ENCODE measurements at places on chromosomes 11 and 22.

GRCh38 chr11:35127619-35128018, 11.4 kb upstream of the CD44 start:
- DNase-seq = no peak

- DNase-seq = no peak
These were observed 81.0 kb downstream of the TRMU start for GRCh38 chr22:46416520-46416871.

DNA sequence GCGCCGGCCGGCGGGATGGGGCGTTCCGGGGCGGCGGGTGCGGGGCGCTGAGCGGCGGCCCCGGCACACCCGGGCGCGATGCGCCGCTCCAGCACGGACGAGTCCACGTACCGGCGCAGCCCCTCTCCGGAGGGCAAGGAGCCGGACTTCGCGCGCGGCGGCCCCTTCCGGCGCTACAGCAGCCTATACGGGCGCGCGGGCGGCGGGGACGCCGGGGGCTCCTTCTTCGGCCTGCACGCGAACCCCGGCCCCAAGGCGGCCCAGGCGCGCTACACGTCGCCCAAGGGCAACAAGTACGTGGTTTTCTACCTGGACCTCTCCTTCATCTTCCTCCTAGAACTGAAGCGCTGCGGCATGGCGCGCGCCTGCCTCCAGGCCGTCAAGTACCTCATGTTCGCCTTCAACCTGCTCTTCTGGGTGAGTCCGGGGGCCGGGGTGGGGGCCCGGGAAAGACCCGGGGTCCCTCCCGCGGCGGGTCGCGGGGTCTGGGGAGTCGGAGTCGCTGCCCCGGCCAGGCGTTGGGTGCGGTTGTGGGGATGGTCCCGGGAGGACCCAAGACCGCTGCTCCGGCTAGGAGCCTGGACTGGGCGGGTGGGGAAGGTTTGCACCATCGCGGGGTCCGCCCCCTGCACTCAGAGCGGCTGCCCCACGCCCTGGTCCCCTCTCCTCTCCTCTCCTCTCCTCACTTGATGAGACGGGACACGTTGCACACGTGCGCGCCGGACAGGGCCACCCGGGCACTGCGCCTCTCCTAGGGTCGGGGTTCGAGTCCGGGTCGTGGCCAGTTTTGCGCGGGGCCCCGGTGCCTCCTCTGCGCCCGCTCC, 7.5 kb downstream of the TSPAN4 start:
- no peak for DNase-seq

- no peak for DNase-seq
These were observed 67.0 kb downstream of the ETS1 start for GRCh38 chr11:128520206-128520887.

- no peak for DNase-seq
These were observed 60.0 kb upstream of the HTATIP2 start for GRCh38 chr11:20303391-20303965.

DNA sequence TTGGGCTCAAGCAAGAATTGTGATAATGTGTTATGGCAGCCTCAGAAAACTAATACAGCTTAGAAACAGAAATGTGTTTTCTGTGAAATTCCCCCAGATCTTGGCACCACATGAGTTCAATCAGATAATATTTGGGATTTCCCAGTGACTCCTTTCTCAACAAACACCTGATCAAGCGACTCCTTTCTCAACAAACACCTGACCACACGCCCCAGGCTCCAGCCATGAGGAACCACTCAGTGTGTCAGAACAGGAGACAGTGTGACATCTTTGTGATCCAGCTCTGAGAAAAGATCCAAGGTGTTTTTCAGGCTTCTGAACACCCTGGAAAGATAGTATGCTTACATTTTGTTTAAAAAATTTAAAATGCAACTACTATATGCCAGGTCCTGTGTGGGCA, 1.9 kb upstream of the UVRAG start:
- no peak for DNase-seq

- DNase-seq = no peak
These were observed 77.0 kb upstream of the GRK3 start for GRCh38 chr22:25487508-25487907.

GRCh38 chr11:35237351-35237750, 98.4 kb downstream of the CD44 start:
- DNase-seq = no peak

DNA sequence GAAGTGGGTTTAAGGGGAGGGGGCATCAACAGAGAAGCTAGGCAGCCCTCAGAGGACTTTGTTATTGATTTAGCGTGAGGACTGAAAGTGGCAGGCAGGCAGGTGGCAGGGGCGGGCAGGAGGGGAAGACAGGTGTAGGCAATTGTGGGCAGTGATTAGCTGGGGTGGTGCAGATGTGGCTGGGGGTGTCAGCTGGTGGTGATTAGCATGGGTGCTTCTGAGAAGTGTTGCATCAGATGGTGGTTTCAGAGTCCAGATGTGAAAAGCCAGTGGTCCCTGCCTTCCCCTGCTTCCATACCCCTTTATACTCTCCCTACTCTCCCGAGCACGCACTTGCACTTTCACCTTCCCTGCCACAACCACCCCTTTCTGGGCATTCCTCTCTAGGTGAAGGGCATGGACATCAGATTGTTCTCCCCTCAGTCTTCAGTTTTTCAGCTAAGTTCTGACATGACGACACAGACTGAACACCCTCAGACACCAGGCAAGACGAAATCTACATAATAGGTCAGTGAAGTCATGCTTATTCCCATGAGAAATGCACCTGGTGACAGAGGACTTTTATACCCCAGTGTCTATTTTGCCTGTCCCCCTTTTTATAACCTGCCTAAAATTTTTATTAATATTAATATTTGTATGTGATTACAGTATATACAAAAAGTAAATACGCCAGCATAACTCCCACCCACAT, 435.7 kb upstream of the CADM1 start:
- no peak for DNase-seq

GRCh38 chr11:76714493-76714892, 43.9 kb upstream of the LRRC32 start:
- no peak for DNase-seq

GRCh38 chr22:35337932-35338331, 38.2 kb downstream of the TOM1 start:
- no peak for DNase-seq

DNA sequence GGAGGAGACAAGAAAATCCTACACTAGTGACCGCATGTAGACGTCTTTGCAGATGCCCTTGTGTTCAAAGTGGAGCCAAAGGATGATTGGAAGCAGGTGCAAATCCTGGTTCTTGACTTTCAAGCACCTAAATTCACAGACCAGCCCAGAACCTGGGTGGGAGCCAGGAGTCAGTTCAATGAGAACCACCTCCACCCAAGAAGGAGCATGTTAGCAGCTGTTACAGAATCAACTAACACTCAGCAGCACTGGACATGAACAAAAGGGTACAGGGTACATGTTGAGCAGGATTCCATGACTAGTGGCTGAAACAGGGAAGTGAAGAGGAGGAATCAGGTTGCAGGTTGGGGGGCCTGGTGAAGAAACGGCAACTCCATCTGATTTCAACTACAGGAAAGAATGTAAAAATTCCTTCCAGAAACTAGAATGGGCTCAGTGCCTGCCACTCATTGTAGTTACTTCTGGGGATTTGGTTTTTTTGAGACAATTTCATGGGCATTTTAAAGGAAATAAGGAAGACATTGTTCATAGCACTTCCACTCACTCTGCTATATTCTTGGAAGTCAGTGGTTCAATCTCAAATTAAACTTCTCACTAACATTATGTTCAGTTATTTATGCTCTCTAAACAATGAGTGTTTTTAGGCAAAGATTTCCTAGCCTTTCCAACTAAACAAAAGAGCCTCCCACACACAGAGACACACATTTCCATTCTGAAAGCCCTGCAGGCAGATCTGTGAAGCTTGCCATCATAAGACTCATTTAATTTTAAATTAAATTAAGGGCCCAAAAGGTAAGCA, 173.3 kb downstream of the CADM1 start:
- no peak for DNase-seq

DNA sequence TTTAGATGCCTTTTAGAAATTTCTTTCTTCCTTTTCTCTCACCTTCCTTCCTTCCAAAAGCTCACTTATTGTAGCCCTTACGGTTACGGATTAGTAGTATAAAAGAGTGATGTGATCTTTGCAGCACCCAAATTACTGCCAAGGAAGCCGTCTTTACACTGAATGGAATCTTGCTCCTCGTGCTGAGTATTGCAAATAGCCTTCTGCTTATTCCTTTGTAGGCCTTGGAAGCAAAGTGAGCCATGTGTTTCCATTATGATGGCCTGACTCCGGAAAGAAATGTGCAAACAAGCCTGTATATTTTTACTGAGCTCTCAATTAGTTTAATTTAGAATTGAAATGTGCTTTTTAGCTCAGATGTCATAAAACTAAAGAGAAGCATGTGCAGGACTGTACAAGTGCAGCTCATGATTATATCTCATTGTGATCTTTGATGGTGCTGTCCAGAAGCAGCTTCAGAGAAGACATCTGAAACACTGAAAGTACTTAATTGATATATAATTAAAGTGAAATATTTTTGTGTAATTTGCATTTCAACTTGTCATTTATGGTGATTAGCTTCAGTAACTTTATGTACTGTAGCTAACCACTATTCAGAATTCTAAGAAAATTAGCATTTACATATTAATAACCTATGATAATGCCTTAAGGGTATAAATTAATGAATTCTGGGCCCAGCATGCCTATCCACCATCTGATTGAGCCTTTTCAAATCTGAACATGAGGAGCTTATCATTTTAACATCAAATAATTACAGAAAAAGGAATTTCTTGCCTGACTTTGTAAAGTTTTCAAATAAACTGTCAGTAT, 129.3 kb downstream of the GRIA4 start:
- no peak for DNase-seq

GRCh38 chr11:66846671-66847091, 3.4 kb downstream of the RCE1 start:
- DNase-seq = no peak

- DNase-seq = no peak
These were observed 751 bp downstream of the FIBIN start for GRCh38 chr11:26994631-26995095.

DNA sequence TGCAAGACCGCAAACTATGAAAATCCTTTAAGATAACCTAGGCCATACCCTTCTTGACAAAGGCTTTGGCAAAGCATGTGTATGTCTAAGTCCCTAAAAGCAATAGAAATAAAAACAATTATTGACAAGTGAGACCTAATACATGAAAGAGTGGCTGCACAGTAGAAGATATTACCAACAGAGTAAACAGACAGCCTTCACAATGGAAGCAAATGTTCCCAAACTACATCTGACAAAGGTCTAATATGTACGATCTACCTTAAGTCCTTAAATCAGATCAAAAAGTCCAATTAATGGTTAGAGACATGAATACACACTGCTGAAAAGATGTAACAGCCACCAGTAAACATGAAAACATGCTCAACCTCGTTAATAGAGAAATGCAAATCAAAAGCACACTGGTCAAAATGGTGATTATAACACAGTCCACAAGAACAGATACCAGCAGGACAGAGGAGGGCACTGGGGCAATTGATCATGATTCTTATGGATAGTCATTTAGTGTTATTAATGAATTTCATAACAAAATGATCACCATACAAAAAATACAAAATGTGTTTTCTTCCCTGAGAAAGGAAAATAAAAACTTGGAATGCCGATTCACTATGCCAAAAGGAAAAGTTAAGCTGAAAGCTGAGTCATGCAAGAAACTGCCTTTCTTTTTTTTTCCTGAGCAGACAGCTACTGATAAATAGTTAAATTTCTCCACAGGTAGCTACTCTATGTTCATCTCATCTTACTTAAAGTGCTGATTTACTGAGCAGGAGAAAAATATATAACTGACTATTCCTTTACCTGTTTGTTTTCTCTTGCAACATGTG, 102.6 kb upstream of the VPREB1 start:
- no peak for DNase-seq

GRCh38 chr22:25630447-25630846, 66.0 kb downstream of the GRK3 start:
- no peak for DNase-seq

DNA sequence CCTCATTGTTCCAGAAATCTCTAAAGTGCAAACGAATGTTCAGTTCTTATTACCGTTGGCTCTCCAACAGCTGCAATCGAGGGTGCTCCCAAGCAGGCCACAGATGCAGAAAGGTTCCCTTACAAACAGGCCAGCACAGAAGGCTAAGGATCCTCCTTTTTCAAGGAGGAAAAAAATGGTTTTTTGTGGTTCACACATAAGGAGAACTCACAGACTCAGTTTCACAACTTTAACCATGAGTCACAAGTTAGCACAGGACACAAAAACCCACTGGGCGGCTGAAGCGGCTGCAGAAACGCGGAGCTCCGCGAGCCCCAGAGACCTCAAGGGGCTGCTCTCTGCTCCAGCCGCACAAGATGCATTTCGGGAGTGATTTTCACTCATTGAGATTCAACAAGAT, 98.2 kb upstream of the PRR5 start:
- DNase-seq = no peak

DNA sequence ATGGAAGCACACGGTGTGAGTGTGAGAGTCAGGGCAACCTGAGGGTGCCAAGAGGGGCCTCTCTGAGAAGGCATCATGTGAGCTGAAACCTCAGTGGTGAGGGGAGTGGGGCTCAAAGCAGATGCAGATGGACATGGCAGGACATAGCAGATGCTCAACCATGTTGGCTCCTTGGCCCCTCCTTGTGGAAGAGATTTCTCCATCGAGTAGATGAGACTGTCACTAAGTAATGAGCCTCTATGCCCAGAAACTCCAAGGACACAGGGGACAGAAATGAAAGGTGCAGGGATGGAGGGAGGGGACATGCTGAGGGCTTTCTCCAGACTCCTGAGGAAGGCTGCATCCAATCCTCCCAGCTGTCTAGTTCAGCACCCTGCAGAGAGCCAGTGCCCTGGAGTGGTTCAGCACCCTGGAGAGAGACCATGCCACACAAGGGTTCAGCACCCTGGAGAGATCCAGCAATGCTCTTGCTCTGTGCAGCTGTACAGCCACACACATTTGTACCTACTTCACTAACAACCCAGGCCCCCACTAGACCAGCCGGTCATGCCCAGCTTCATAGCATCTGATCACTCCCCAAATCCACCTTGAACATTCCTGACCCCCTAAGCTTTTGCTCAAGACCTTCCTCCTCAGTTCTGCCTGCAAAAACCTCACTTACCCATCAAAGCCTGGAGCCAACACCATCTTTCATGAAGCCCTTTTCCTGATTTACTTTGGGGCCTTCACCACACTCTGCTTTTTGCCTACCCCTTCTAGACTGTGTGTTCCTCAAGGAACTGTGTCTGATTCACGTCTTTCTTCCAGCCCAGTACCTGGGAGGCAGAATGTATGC, 252.0 kb downstream of the CTTN start:
- no peak for DNase-seq

Data from hippocampal formation (tissue), 2 donors.